NCI-H1105 (cell line): ENCODE measurements at places on chromosomes 1 and 21.

GRCh38 chr1:210794445-210794844, 339.5 kb downstream of the KCNH1 start:
- no peak for DNase-seq

GRCh38 chr21:38817371-38818324, 11.9 kb downstream of the ETS2 start:
- DNase-seq: no peak

GRCh38 chr1:156065212-156065611, 4.3 kb downstream of the RAB25 start:
- no peak for DNase-seq

- DNase-seq: no peak
Measured at GRCh38 chr1:201026234-201026633, 2.7 kb upstream of the KIF21B start.

- DNase-seq: no peak
Measured at GRCh38 chr1:197862671-197863070, 39.8 kb upstream of the C1orf53 start.

DNA sequence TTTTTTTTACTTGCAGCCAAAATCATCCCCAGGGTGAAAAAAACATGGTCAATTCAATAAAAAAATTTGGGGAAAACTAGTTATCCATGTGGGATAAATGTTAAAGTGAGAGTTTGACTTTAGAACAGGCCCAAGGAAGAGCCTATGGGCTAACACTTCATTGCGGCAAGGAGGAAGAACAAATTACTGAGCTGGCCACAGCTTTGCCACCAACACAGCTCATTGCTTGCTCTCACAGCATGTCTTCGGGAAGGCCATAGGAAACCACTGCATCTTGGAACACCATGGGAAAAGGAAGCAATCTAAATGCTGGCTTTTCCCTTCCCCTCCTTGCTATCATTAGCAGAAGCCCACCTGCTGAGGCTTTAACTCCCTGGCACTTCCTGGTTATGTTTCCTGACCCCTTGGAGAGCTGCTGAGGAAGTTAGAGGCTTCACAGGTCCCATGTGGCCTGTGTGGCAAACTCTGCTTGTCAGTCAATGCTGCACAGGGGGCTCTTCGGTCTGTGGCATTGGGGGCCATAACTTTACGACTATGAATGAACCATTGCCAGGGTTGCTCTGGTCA, 86.0 kb downstream of the SLC25A24 start:
- no peak for DNase-seq

DNA sequence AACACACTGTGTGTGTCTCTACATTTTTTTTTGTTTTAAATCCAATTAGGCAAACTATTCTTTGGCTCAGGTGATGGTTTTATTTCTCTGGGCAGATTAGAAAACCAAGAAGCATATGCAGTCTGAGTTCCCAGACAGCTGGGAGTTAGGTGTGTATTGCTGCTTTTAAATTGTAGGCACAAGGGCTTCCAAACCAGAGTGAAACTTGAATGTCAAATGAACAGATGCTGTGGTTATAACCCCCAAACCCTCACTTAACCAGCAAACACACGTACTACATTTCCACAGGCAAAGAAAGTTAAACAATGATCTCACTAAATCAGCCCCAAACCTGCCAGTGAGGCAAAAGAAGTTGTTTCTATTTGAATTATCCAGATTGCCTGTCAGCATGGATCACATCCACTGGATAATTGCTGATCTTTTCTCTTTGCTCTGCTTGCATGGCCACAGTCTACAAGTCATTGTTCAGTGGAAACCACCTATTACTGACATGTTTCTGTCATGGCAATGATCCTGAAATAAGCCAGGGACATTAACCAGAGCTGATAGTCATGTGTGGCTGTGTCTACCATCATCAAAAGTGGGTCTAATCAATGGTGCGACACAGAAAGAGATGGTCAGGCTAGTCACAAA, 576.5 kb upstream of the PLXNA2 start:
- no peak for DNase-seq

DNA sequence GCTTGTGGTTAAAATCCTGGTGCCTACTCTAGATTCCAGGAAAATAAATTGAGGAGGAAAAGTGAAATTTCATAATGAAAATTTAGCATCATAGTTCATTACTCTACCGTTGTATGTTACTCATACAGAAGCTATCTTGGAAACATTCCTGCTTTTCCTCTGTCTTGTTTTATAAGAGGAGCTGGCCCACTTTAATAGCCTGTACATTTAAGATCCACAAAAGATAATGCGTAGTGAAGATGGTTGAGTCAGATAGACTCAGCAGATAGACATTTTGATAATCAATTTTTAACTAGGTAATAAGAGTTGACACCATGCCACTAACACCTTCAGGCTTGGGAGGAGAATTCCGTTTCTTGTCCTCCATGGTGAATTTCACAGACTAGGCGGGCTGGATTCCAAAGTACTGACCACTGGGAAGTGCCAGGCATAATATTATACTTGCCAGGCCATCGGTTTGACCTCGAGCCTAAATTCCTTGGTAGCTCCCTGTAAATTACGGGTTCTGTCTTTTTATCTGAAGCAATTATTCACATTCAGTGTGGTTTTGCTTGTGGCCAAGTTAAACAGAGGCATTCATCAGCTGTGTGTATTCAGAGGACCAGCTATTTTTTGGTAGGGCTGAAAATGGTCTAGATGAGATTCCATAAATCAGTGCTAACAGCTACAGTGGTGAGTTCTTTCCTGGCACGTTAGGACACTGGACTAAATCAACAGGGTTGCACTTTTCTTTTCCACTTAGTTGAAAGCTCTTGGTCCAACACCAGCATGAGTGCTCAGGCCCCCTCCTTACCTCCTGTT, 111.9 kb upstream of the KAZN start:
- DNase-seq: no peak

DNA sequence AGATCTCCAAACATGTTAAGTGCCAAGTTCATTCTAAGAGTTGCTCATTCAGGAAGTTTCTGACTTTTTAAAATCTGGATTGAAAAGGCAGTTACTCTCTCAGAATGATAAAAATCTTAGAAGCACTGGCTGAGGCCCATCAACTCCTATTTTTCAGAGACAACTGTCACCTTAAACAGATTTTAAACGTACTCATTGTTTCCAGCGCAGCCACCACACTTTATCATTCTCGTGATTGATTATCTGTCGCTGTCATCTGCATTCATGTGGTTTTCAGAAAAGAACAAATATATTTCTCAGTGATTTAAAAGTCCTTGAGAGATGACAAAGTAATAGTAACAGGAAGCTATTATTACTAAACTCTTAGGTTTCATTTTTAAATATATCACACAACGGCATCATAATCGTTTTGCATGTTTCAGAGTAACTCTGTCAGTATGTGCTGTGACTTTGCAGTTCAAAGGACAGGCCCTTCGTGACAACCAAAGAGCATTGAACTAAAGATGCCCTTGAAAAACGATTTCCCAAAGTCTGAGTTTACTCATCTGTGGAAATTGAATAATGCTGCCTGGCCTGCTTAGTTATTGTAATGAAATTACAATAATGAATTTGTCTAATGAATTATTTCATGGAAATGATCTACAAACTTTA, 14.9 kb upstream of the KCNK1 start:
- no peak for DNase-seq

DNA sequence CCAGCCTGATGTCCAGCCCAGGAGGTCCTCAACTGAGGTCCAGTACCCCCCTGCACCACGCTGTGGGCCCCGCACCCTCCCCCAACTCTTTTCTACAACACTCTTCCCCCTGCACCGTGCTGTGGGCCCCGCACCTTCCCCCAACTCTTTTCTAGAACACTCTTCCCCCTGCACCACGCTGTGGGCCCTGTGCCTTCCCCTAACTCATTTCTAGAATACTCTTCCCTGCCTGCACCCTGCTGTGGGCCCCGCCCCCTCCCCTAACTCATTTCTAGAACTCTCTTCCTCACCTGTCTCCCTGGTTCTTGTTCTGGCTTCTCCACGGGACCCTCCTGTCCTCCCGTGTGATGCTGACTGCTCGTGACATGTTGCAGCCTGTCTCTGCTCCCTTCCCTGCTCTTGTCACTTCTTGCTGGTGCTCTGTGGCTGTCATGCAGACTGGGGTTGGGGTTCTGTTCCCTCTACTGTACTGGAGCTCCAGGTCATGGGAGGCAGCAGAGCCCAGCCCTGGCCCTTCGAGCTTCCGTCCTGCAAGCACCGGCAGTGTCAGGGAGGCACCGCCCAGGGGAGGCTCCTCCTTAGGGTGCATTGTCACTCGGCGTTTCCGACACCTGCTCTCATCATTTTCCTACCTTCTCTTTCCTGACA, 160.1 kb upstream of the COL6A1 start:
- DNase-seq: no peak

GRCh38 chr1:155607708-155608107, 2.3 kb upstream of the MSTO1 start:
- no peak for DNase-seq

DNA sequence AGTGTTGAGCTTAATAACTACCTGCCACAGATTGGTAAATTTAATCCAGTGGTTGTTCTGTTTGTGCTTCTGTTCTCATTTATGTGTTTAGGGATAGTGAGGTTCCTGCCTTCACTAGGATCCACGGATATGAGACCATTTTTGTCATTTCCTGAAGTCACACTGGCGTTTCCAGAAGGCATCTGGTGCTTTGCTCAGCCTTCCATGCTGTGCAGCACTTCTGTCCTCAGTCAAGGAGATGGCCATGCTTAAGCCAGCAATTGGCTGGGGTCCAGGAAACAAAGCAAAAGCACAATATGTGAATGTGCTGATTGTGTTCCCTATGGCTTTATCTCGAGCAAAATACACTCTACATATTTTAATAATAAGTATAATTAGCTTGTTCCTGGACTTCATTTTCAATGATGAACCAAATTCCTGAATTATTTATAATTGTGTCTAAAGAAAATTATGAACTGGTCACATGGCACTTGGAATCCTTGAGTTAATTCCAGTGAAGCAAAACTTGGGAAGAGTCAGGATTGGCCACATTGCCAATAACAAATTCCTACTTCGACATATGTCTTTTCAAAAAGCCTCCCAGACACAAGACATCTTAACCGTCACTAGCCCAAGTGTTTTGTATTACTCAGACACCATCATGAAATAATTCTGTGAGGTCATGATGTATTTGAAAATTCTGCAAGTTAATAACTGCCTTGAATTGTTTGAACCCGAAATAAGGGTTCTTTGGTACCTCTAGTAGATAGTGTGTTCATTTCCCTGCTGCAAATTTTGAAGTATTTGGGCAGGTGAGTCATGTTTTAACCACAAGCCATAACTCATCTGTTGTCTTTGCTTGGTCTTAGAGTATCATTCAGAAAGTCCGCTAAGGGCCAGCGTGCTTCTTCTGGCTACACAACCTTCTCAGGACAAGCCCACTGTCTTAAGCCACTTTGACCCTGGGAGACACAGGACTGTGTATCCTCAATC, 412.4 kb downstream of the DISC1 start:
- no peak for DNase-seq

- no peak for DNase-seq
Measured at GRCh38 chr1:205589618-205590456, 42.0 kb downstream of the ELK4 start.

GRCh38 chr1:208161005-208161404, 83.2 kb downstream of the PLXNA2 start:
- no peak for DNase-seq

DNA sequence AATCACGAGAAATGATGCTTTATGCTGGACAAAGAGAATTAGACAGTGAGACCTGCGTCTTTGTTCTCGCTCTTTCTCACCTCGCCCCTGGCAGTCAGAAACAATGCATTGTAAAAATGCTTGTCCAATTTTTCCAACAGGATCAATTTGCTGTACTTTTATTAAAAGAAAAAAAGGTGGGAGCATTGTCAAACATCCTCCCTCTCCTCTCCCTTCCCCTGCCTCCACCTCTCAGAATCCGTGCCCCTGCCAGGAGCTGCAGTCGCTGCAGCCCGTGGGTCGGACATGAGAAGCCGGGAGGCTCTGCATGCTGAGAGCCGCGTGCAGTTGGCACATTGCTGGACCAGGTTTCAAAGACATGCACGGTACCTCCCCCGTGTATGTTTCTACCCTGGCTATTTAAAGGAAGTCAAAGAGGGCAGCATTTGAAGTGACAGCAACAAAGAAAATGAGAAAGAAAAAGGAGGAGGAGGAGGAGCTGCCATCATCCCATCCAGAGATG, 161.0 kb upstream of the KAZN start:
- DNase-seq: no peak

DNA sequence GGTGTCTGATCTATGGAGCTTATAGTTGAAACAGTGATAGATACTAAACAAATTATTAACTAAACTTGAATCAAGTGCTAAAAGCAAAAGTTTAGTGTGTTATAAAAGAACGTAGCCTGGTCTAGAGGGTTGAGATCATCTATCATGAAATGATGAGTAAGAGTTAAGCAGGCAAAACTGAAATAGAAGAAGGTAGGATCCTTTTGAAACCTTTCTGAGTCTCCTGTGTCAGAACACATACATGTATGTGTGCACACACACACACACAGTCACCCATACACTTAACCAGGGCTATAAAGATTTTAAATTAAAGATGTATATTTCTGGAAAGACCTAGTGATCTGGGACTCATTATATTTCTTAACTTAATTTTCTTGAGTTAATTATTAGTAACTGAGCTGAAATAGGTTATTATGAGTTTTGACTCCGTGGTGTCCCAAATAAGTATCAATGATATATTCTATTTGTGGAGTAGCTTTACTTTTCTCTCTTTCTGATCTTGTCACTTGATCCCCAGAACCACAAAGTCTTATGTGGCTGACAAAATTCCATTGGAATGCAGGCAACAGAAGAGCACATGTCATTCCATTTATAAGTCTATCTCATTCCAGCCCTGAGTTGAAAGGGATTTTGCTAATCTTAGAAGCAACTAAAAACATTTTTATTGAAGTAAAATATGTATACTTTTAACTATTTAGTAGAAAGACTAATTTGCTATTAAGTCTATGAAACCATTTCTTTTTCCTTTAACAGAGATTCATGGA, 70.7 kb downstream of the PRRX1 start:
- DNase-seq: no peak

GRCh38 chr1:63321785-63322113, 618 bp upstream of the FOXD3 start:
- no peak for DNase-seq

DNA sequence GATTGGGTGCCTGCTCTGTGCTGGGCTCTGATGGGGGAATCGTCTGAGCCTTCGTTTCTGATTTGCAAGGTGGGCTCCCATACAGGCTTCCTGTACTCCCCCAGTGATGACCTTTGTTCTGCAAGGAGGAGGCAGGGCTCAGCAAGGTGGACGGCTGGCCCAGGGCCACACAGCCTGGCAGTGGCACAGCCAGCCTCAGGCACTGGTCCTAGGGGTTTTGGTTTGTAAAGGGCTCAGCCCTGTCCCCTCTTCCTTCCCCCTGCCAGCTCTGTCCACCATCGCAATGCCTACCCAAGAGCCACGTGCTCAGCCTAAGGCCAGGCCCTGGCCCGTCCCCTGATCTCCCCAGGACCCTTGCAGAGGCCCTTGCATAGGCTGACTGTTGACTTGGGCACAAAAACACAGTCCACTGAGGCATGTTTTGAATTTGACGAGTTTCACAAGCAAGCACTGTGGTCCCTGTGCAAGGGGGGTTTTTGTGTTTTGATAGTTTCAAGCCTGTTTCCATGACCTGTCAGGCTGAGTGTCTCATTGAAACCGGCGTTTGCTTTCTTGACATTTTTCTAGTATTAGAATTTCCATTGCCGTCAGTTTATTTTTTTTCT, 39.5 kb upstream of the TNFRSF1B start:
- no peak for DNase-seq
